ENCODE measurements at places on chromosomes 6 and 20. TPM values are rescaled to one million over a fixed set of nuclear protein-coding genes. Genes with fewer than 3 reads are reported as not detected.

The GSTA2 gene
- not detected for total RNA-seq

The SOBP gene
- total RNA-seq: 6.0 TPM

The MOG gene
- not detected for total RNA-seq

The CLVS2 gene
- not detected for total RNA-seq

The TRIM15 gene
- not detected for total RNA-seq

The VSTM2L gene
- not detected for total RNA-seq

The LY86 gene
- total RNA-seq: not detected

The FBXO9 gene
- total RNA-seq: 44.5 TPM

The PPP1R3G gene
- 0.36 TPM for total RNA-seq

The REM1 gene
- total RNA-seq: 0.14 TPM

The RGS19 gene
- 17.4 TPM for total RNA-seq

The POU5F1 gene
- total RNA-seq: not detected

The GTSF1L gene
- not detected for total RNA-seq

The DDX43 gene
- 0.66 TPM for total RNA-seq

The CDH22 gene
- 0.13 TPM for total RNA-seq

The TSHZ2 gene
- not detected for total RNA-seq

The C6orf163 gene
- 4.6 TPM for total RNA-seq

The PHACTR3 gene
- total RNA-seq: not detected

The OR2J3 gene
- total RNA-seq: not detected

The SLC29A1 gene
- 132 TPM for total RNA-seq

The RPL7L1 gene
- total RNA-seq: 227 TPM

The HSPA12B gene
- total RNA-seq: 23.8 TPM

The ZFAND3 gene
- total RNA-seq: 22.7 TPM

The ITPR3 gene
- 98.4 TPM for total RNA-seq

The MUC21 gene
- not detected for total RNA-seq

The CST1 gene
- 0.27 TPM for total RNA-seq

The NEURL2 gene
- 2.0 TPM for total RNA-seq

The AIF1 gene
- total RNA-seq: not detected

The PPP1R14C gene
- not detected for total RNA-seq

The ZNF391 gene
- total RNA-seq: 0.53 TPM

The MTCH1 gene
- total RNA-seq: 219 TPM

The KCNS1 gene
- total RNA-seq: 0.29 TPM

The DPM1 gene
- 91.2 TPM for total RNA-seq

The MAD2L1BP gene
- 30.9 TPM for total RNA-seq

The TAAR9 gene
- total RNA-seq: not detected

The TRIM10 gene
- total RNA-seq: not detected

The COX4I2 gene
- not detected for total RNA-seq

The ANGPT4 gene
- total RNA-seq: not detected

The KIF25 gene
- not detected for total RNA-seq

The SLC32A1 gene
- not detected for total RNA-seq

The SPINT3 gene
- not detected for total RNA-seq

The UBE3D gene
- 10.4 TPM for total RNA-seq

The PRDM13 gene
- not detected for total RNA-seq

The ADGRB3 gene
- under 0.01 TPM for total RNA-seq

The FOXS1 gene
- not detected for total RNA-seq

The OCSTAMP gene
- total RNA-seq: not detected

The TCF15 gene
- total RNA-seq: 0.13 TPM

The LPA gene
- total RNA-seq: not detected

The CNKSR3 gene
- total RNA-seq: 9.1 TPM

The DSN1 gene
- total RNA-seq: 38.0 TPM

The FOXC1 gene
- 28.7 TPM for total RNA-seq

The MAS1 gene
- not detected for total RNA-seq

The KHDRBS2 gene
- not detected for total RNA-seq

The ARMC2 gene
- 2.3 TPM for total RNA-seq

The KIF13A gene
- total RNA-seq: 80.5 TPM

The NR2E1 gene
- total RNA-seq: not detected

The RALY gene
- 99.3 TPM for total RNA-seq

The RHAG gene
- total RNA-seq: not detected
